ENCODE measurements at places on chromosomes 2 and 18.

DNA sequence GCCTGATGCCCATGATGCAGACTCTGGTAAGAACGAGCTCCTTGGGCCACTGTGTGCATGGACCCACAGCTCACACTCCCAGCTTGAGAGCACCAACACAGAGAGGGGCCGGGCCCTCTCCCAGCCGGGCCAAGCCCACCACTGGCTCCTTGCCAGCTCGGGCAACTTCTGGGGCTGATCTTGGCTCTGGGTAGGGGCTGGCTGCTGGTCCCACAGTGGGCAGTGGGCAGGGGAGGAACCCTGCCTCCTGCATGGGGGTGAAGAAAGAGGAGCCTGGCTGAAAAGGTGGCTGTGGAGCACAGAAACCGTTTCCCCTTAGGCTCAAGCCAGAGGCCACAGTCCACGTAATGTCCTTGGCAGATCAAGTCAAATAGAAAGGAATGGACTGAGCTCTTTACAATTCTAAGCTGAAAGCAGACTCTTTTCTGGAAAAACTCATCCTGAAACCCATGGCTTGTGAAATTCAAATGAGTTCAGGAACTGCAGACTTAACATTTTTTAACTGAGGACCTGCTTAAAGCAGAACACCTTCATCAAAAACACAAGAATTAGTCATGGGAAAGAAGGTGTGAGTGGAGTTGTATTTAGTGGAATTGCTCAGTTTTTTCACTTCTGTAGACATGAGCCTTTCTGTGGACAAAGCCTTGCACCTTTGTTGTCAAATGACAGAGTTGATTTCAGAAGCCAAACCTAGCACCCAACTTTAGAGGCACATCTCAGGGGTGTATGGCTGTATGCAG is 104.9 kb downstream of the STPG4 start:
- DNase-seq = no peak

GRCh38 chr2:110794390-110794789 is 62.0 kb downstream of the ACOXL start:
- no peak for DNase-seq

GRCh38 chr18:3147935-3148554 is 71.7 kb downstream of the MYOM1 start:
- DNase-seq = no peak

- no peak for DNase-seq
These were observed 204.5 kb downstream of the ARL4C start for GRCh38 chr2:234292205-234292961.

DNA sequence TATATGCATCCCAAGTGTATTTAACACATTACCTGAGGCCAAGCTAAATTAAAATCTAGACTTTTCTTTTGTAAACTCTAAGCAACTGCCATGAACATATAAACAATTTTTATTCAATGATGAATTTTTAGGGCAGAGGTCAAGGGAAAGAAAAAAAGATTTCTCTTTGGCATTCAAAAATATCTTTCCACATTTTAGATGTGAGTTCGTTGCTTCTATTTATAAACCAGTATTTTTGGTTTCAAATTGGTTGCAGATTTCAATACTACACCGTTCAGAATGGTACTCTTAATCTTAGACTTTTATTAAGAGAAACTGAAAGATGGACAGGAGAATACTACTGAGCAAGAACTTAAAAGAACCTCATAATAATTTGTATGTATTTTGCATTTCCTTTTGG is 293.6 kb upstream of the CCDC68 start:
- no peak for DNase-seq

GRCh38 chr2:219744600-219744999 is 117.2 kb downstream of the SLC4A3 start:
- DNase-seq = no peak

GRCh38 chr2:63846487-63846886 is 4.8 kb downstream of the UGP2 start:
- DNase-seq = no peak

All from stimulated activated CD8-positive, alpha-beta memory T cell treated with anti-CD3 and anti-CD28 coated beads, Interleukin-12 subunit alpha, Interleukin-12 subunit beta, amount 100 ng/mL, for 4 hours (primary cell).